Progenitor cell of endocrine pancreas (in vitro differentiated cells): ENCODE measurements at places on chromosomes 2 and 18. TPM values are rescaled to one million over a fixed set of nuclear protein-coding genes. Genes with fewer than 3 reads are reported as not detected.

The SULT1C4 gene
- 31.2 and 35.5 TPM in 2 replicates for total RNA-seq

The FOXD4L1 gene
- 0.20 and 0.48 TPM in 2 replicates for total RNA-seq

The TUBB6 gene
- total RNA-seq, result 7.2 and 10.7 TPM in 2 replicates

GRCh38 chr2:48258481-48259149, 271.3 kb upstream of the STON1 start:
- no peak for DNase-seq

DNA sequence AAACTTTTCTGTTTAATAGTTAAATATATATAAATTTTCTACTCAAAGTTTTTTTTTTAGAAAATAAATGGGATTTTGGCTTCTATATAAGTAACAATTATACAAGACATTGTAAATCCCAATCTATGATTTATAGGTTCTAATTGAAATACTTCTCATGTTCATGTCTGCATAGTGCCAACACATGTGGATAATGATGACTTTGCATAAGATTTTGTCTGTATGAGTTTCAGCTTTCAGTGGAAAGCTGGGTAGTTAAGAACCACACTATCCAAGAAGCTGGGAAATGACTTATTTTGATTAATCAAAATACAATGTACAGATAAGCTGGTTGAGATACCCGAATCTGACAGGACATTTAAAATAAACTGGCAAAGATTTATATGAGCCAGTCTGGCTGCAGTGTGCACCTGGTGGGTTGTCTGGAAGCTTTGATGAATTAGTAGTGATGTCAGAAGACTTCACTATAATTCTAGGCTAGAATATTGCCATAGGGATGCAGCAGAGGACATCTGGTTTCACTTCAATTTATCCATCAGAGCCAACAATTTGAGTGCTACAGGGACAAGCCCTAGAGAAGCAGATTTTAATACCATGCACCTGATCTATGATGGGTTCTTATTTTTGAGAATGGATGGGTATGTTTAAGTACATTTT, 45.4 kb downstream of the EML6 start:
- no peak for DNase-seq

- DNase-seq, result no peak
Observed at GRCh38 chr2:168064011-168064998, 183.1 kb downstream of the STK39 start.

- DNase-seq, result peak; percentile 33
Observed at GRCh38 chr2:236512902-236513435, 56.7 kb upstream of the ACKR3 start.

DNA sequence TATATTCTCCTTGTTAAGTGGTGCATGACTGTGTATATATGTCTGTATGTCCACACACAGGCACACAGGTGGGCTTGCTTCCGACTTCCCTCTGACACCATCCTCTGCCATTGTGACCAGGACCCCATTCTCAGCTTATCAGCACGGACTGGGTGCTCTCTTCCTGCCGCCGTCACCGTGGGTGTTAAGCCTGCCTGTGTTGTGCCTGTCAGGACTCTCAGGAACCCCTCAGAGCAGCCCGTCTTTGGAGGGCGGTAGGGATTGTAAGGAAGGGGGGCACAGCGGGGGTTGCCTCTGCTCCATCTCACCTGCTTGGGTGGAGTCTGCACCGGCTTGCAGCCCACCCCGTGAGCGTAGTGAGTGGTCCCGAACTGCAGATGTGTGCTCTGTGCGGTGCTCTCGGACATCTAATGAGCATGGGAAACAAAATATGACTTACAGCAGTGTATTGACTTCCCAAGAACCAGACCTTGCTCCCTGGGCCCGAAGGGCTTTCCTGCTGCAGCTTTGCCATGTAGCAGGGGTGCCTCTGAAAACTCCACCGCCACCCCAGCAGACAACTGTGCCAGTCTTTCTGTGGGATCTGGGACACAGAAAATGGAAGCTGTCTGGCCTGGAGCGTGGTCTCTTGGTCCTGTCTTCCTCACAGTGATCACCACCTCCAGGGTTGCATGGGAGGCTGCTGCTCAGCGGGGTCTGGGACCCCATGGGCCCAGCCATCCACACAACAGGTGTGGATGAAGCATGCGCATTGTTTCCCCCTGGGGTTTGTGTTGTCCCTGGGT, 58.9 kb downstream of the SH3RF3 start:
- no peak for DNase-seq

DNA sequence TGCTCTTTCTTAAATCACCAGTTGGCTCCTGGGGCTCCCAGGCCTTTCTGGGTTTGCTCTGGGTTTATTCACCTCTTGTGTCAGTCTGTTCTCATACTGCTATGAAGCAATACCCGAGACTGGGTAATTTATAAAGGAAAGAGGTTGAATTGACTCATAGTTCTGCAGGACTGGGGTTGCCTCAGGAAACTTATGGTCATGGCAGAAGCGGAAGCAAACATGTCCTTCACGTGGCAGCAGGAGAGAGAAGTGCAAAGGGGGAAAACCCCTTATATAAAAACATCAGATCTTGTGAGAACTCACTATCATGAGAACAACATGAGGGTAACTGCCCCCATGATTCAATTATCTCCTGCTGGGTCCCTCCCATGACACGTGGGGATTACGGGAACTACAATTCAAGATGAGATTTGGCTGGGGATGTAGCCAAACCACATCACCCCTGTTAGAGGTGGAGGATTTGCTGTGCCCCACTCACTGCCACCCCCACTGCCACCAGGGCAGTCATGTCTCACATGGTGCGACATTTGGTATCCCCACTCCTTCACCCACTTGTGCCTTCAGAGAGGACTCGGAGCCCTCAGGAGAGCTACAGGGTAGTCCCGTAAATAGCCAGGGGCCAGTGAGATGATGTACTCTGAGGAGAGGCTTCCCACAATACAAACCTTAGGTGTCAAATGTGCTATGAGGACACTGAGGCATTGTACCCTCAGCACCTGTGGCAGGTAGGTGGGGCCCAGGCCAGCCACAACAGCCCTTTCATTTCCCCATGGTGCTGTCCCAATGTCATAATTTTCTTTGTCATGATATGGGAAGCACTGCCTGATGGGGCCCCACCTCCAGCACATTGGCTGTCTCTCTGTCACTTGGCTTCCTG, 35.7 kb downstream of the CDC42EP3 start:
- DNase-seq, result no peak

GRCh38 chr18:28485210-28485801, 308.4 kb upstream of the CDH2 start:
- no peak for DNase-seq

DNA sequence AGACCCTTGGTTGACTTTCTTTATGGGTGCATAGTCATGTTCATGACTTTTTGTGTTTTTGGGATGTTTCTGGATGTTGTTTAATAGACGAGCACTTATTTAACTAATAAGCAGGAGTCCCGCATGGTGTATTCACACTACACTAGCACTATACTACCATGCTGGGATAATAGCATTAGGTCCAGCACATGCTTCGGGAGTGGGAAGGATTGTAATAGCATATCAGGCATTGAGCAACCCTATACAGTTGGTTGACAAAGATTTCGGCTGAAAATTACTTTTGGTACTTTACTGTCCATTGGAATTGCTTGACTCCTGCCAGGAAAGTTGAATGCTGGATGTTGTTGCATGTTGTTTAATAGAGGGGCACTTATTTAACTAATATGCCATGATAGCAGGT, 2.8 kb downstream of the SH3RF3 start:
- no peak for DNase-seq

- no peak for DNase-seq
Observed at GRCh38 chr2:73084971-73085370, 13.5 kb upstream of the SFXN5 start.

DNA sequence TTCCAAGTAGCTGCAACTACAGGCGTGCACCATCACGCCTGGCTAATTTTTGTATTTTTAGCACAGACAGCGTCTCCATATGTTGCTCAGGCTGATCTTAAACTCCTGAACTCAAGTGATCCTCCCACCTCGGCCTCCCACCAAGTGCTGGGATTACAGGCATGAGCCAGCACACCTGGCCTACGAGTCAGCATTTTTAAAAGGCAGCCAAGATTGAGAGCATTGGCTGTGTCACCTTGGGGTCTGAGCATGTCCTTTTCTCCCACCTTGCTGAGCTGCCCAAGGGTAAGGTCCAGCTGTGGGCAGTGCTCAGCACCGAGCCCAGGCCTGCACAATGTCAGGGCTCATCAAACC, 142.8 kb upstream of the LMAN1 start:
- no peak for DNase-seq

GRCh38 chr2:208064220-208064961, 39.1 kb upstream of the PLEKHM3 start:
- DNase-seq, result no peak

DNA sequence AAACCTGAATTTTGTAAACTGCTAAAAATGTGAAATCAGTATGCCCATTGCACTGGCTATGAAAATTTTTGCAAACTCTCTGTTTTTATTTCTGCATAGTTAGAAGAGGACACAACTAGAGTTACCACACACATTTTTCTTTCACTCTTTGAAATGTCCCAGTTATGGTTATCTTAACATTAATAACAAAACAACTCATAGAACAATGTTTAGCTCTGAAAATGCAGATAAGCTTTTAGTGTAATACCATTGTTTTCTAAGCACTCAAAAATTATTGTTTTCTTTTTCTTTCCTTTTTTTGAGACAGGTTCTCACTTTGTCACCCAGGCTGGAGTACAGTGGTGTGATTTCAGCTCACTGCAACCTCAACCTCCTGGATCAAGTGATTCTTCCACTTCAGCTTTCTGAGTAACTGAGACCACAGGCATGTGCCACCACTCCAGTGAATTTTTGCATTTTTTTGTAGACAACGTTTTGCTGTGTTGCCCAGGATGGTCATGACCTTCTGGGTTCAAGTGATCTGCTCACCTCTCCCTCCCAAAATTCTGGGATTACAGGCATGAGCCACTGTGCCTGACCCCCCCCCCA, 1204.5 kb upstream of the ZEB2 start:
- DNase-seq, result no peak
